Stimulated activated CD4-positive, alpha-beta T cell treated with anti-CD3 and anti-CD28 coated beads, Interleukin-1b, Interleukin-23, amount 100 ng/mL, for 4 hours (primary cell): ENCODE measurements at places on chromosomes 6 and 20.

DNA sequence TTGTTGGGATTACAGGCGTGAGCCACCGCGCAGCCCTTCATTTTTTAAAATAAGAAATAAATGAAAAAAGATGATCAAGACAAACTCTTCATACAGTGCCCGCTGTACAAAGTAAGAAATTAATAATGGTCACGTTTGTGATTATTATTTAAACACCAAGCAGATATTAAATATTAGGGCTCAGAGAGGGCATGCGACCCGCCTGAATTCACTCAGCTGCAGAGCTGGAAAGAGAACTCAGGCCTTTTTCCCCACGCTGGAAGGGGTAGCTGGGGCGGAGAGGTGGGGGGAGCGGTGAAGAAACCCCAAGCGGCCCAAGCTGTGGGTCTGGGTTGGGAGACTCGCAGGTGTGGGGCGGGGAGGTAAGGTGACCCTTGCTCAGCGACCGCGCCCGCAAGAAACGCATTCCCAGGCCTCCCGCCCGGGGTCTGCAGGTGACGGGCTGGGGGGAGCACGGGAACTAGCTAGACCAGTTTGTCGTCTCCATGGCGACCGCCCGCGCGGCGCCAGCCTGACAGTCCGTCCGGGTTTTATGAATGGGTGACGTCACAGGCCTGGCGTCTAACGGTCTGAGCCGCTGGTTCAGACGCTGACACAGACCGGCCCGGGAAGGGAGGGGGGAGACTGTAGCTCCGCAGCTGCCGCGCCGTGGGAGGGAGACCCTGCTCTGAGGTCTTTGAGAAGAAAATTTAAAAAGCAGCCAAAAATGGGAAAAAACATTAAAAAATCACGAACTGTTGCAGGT is 1.1 kb upstream of the ID1 start:
- peak; percentile 33 for DNase-seq

DNA sequence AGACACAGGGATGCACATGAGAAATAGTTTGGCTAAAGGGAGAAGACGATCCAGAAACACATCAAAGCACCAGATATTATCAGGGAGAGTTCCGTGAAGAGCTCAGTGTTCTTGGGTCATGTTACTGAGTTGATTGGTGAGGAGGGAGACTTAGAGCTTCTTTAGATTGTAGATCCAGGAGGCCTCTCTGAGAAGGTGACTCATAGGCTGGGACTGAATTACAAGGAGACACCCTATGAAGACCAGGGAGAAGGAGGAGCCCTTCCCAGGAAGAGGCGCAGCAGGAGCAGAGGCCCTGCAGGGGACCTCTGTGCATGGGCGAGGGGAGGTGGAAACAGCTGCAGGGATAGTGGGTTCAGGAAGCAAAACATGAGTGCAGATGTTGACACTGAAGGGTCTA is 196.5 kb downstream of the SLC24A3 start:
- no peak for DNase-seq

DNA sequence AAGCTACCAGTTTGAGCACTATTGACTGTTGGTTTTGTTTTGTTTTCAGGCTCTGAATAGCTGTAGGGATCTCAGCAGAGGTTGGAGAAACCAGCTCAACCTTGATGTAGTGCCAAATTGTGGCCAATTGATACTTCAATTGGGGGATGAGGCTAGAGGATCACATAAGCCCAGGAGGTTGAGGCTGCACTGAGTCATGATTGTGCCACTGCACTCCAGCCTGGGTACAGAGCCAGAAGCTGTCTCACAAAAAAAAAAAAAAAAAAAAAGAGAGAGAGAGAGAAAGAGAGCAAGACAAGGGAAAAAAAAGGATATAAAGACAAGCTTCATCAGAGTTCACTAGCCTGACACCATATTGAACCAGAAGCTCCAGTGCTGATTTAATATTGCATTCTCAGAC is 702.1 kb downstream of the FRK start:
- no peak for DNase-seq

- no peak for DNase-seq
These were observed 23.9 kb upstream of the E2F3 start for GRCh38 chr6:20377623-20378265.

GRCh38 chr20:40753472-40753871 is 64.4 kb upstream of the MAFB start:
- DNase-seq = no peak

GRCh38 chr20:24056491-24056890 is 67.9 kb upstream of the GGTLC1 start:
- no peak for DNase-seq

- DNase-seq = no peak
These were observed 7.0 kb upstream of the DSTN start for GRCh38 chr20:17562804-17563305.

DNA sequence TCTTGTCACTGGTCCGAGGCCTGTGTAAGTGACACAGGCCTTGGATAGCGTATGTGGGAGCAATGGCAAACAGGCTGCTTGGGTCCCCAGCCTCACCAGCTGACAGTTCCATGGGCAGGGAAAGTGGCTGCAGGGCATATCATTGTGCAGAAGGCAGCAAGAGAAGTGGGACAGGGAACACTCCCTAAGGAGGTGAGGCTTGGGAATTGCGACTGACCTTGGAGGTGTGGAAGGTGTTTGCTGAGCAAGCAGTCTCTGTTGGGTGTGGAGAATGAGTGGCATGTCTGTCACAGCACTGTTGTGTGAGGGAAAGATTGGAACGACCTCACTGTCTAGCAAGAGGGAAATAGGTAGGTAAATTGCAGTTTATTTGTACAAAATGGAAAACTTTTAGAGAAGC is 16.8 kb downstream of the POFUT1 start:
- DNase-seq = no peak

DNA sequence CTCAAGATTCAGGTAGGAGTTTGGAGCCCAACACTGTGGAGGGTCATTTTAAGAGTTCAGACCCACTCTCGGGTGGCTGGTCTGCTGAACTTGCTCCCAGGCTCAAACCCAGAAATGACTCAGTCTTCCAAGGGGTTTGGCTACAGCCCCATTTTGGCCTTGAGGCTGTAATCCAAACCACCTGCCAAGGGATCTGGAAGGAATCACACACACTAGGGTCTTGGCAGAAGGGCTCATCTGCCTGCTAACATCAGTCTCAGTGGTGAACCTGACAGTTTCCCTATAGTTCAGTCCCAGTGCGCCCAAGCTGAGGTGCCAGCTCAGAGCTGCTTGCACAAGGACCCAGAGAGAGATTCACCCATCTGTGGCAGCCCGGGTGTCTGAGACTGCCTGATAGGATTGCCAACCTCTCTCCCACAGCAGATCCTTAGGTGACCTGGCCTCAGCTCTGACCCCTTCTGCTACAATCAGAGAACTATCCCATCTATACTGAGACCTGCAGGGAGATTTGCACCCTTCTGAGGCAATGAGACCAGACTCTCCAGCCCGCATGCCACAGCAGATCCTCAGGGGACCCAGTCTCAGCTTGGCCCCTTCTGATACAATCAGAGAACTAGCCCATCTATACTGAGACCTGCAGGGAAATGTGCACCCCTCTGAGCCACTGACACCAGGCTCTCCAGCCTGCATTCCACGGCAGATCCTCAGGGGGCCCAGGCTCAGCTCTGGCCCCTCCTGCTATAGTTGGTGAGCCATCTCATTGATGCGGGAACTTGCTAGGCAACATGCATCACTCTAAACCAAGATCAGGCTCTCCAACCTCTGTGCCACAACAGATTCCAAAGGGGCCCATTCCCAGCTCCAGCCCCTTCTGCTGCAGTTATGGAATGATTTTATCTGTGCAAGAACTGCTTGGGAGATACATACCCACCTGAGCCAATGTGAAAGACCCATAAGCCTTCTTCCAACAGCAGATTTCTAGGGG is 48.2 kb downstream of the THBS2 start:
- DNase-seq = no peak

DNA sequence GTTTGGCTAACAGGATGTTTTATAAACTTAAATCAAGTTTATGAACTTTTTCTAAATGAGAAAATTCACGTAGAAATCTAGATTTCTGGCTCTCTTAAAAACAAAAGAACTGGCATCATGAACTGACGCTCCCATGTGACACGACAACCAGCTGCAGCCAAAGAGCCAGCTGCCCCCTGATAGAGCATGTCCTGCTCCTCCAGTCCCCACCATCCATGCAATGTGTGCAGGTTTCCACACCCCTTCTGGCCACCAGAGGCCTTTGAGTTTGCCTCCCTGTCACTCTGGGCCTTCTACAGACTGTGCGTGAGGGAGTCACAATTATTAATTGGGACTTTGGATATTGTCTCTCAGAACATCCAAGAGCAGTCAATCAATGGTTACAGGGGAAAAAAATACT is 1.6 kb upstream of the GPLD1 start:
- no peak for DNase-seq
